ENCODE measurements at places on chromosomes 13 and 19. TPM values are rescaled to one million over a fixed set of nuclear protein-coding genes. Genes with fewer than 3 reads are reported as not detected.

UFM1 gene
- total RNA-seq, result 54.9 TPM

PEAK3 gene
- 0.30 TPM for total RNA-seq

HCN2 gene
- 153 TPM for total RNA-seq

DNA sequence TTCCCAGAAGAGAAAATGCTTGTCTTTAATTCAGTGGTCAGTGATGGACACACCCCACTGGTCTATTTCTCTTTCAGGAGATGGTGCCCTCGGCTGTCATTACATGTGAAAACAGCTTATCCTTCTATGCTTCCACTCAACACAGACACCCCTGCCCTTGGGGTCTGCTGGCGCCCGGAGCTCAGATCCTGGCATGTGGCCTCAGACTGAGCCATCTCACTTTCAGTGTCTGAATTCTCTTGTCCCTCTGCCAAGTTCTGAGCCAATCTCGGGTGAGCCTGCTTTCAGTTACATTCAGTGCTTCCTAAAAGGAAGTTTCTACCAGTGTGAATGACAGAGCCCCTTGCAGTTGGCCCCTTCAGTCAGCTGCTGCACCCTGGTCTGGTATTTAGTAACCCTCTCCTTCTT lies 293.6 kb downstream of the DNAJC15 start:
- no peak for DNase-seq

FCGBP gene
- 131 TPM for total RNA-seq

TMEM91 gene
- total RNA-seq, result 16.2 TPM

DNA sequence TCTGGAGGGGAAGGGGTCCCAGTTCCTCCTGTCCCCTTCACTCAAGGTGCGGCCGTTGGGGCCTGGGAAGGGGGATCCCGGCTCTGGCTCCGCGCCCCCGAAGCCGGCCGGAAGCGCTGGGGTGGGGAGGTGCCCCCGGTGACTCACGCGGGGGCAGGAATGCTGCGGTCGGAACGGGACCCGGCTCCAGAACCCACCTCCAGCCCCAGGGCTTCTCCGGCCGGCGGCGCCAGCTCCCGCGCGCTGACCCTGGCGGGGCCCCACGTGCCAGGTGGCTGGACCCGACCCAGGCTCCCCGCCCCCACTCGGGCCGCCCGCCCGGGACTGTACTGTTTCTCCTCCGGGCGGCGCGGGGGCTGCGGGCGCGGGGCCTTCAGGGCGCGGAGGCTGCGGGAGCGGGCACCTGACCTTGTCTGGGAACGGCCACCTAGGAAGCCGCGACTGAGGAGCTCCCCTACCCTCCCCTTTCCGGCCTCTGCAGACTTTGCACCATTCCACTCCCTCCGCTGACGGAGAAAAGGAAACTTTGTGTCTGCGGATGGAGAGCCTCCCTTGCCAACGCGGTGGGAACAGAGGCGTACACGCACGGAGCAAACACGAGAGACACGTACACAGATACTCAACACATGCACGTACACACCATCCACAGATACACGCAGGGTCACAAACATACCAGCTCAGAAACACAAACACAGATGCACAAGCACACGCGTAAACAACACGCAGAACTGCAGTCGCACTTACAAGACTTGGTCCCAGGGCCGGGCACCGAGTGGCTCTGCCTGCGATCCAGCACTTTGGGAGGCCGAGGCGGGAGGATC lies 7.2 kb downstream of the AXL start:
- no peak for DNase-seq

MAP2K7 gene
- total RNA-seq, result 31.9 TPM

DNA sequence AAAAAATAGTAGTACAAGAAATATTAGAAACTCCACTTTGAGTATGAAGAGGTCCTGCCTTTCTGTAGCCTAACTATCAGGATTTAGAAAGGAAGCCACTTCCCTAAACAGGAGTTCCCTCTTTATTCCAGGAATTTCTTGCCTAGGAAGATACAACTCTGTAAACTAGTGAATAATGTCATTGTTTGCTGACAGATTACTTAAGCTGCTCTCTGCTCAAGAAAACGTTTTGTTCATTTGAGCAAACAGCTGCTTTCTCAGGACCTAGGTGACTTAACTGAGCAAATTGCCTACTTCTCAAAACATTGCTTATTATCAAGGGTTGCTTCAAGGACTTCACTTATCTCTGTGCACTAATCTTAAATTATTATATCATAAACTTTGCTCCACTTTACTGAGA lies 1419.4 kb upstream of the SLC10A2 start:
- no peak for DNase-seq

GRCh38 chr13:103556681-103557080 lies 490.5 kb upstream of the SLC10A2 start:
- no peak for DNase-seq

DNA sequence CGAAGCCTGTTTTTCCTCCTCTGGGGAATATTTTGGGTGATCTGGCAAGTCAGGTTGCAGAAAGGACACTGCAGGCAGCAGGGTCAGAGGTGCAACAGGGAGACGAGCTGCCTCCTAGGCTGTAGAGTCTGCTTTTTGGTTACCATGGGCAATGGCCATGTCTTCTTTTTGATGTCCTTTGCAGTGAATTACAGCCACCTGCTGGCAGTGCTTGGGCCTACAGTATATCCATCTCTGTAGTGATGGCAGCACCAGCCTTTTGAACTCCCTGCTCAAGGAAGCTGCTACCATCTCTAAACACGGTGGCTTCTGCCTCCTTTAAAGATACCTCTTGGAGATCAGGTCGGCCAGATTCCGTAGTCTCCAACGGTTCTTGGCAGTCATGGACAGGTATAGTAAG lies 73.9 kb downstream of the WTIP start:
- DNase-seq, result no peak

ZNF681 gene
- total RNA-seq, result 4.7 TPM

LHFPL6 gene
- total RNA-seq, result 37.6 TPM

C19orf67 gene
- not detected for total RNA-seq

DNA sequence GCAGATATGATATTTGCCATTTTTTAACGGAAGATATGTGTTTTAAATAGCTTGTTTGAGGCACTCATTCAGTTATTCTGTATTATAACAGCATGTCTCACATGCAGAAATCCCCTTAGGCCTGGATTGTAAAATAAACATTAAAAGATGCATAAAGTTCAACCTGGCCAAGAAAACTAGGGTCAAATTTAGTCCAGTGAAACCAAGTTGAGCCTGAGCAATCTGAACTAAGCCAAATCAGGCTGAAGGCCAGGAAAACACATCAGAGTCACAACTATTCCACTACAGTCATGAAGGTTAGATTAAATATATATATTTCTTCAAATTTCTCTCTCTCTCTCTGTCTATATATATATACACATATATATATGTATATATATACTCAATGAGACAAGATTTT lies 504.8 kb downstream of the SLITRK1 start:
- DNase-seq, result no peak

DNA sequence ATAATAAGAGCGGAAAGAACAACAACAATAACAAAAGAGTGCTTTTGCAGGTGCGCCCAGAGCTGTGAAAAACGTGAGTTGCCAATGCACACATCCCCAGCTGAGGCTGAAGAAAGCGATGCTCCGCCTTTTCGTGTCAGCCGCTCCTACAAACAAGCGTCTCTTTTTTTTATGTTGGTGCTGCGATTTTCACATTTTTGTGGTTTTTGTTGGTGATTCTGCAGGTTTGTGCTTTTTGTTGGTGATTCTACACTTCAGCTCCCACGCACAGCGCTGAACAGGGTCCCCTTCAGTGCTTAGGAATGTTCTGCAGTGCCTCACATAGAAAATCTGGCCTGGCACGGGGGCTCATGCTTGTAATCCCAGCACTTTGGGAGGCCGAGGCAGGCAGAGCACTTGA lies 7.3 kb upstream of the SBK3 start:
- no peak for DNase-seq

LRRC63 gene
- 10.0 TPM for total RNA-seq

HAUS8 gene
- total RNA-seq, result 2.6 TPM

IGFL1 gene
- not detected for total RNA-seq

DNA sequence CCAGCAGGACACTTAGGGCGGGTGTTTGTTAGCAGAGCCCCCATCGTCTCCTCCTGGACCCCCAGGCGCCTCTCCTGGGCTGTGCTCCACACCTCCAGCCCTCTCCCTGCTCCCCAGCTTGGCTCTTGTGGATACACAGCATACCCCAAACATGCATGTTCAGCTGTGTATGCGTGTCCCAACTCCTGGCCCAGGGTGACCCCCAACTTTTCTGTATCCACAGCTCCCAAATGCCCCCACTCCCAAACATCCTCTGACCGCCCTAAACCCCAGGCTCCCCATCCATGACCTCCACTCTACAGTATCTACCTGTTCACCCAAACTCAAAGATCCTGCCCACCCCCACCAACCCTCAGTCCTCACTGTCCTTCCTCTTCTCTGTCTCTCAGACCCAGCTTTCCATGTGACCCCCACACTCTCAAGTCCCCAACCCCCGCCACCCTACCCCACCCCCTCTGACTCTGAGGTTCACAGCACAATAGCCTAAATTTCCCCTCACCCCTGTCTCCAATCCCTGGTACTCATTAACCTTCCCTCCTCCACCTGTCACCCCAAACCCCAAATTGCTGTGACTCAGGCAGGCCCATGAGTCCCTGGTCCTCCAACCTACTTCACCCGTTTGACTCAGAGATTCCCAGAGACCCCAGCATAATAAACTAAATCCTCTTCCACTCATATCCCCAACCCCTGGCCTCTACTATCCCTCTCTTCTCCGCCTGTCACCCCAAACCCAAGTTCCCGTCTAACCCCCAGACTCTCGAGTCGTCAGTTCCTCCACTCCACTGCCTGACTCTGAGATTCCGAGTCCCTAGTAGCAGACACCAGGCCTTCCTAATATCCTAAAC lies 968 bp downstream of the UBE2M start:
- no peak for DNase-seq

DNA sequence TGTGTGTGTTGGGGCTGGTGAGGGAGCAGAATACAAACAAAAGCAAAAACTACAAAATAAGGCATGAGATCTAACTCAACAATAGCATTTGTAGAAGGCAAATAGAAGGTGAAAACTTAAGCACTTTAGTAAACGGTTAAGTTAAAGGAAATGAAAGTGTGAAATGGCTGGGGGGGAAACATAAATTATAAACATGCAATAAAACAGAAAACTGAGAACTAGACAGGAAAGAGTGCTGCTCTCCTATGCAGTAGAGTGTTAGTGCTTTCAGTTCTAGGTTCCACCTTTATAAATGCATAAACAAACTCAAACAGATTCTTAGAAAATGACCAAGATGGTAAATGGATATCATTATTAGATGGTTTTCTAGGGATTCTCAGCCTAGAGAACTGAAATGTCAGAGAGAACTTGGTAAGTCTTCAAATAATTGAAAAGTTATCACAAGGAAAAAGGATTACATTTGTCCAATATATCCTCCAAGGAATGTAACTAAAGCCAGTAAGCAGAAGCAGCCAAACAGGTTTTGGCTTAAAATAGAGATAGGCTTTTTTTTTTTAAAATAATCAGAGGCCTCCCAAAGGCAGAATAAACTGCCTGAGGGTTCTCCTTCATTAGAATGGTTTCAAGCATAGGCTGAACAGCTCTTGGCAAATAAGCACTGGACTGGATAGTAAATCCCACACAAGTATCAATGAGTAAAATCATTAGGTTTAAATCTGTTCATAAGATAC lies 23.3 kb downstream of the RBM26 start:
- no peak for DNase-seq

DNA sequence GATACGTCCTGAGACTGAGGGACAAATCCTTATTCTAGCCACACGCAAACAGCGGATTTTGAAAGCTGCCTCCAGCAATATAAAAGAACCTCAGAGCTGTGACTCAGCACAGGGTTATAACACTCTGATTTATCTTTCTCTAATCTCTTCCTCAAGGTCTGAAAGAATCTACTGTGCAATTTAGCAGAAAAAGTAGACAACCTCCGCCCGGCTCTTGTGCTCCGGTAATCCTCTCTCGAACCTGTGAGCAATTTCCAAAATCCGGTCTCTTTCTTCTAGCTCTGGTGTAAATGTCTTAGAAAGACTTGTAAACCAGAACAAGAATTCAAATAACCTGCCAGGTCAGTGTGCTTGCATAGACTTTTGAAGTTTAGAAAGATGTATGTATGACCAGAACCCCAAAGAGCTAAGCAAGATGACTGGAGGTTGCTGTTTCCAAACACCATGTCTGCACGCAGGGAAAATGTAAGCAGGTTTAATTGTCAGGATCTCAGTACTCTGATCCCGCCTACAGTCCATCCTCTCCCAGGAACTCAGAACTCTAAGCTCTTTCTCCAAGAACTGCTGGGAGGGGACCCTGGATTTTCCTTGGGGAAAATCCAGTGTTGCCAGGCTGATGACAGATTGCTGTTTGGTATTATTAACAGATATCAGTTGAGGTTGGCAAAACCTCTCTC lies 338.1 kb downstream of the RFC3 start:
- DNase-seq, result no peak

TRIM28 gene
- total RNA-seq, result 172 TPM

- no peak for DNase-seq
These were observed 40.1 kb downstream of the FAM216B start for GRCh38 chr13:42821437-42821836.

CASP14 gene
- not detected for total RNA-seq

HCST gene
- total RNA-seq, result 6.4 TPM

PKN1 gene
- total RNA-seq, result 86.6 TPM

MEIOSIN gene
- total RNA-seq, result not detected

ZIC2 gene
- total RNA-seq, result 21.1 TPM

GRCh38 chr13:46679369-46680120 lies 117.4 kb downstream of the ESD start:
- DNase-seq, result no peak
